ENCODE measurements at places on chromosomes 5 and 9. TPM values are rescaled to one million over a fixed set of nuclear protein-coding genes. Genes with fewer than 3 reads are reported as not detected.

Gene PCDHGA10
- total RNA-seq: 4.1 TPM

Gene MRPS30
- total RNA-seq: 71.9 TPM

Gene PKN3
- 8.5 TPM for total RNA-seq

Gene AIF1L
- 22.2 TPM for total RNA-seq

Gene MEIKIN
- total RNA-seq: not detected

Gene TMEM232
- total RNA-seq: 1.4 TPM

Gene KIF4B
- not detected for total RNA-seq

Gene SLC6A3
- not detected for total RNA-seq

Gene TJP2
- 110 TPM for total RNA-seq

Gene NAIP
- total RNA-seq: 5.5 TPM

Gene PCDHGB6
- total RNA-seq: 5.9 TPM

Gene CYSRT1
- total RNA-seq: not detected

Gene ELOVL7
- 0.46 TPM for total RNA-seq

Gene ORM2
- total RNA-seq: not detected

Data from Right ventricle myocardium inferior (tissue), 1 donor.